ENCODE measurements at places on chromosomes 5 and 9. TPM values are rescaled to one million over a fixed set of nuclear protein-coding genes. Genes with fewer than 3 reads are reported as not detected.
A peak's percentile ranks its signal among the peaks of the same experiment; 100 is the strongest.

Gene FOXD4L4
- 0.12 TPM for polyA plus RNA-seq

Gene SUSD3
- polyA plus RNA-seq: 11.4 TPM

Gene SLC6A7
- polyA plus RNA-seq: 0.11 TPM

Gene NR6A1
- polyA plus RNA-seq: 1.1 TPM

GRCh38 chr9:6764523-6764922 is 6.8 kb downstream of the KDM4C start:
- no peak for DNase-seq

DNA sequence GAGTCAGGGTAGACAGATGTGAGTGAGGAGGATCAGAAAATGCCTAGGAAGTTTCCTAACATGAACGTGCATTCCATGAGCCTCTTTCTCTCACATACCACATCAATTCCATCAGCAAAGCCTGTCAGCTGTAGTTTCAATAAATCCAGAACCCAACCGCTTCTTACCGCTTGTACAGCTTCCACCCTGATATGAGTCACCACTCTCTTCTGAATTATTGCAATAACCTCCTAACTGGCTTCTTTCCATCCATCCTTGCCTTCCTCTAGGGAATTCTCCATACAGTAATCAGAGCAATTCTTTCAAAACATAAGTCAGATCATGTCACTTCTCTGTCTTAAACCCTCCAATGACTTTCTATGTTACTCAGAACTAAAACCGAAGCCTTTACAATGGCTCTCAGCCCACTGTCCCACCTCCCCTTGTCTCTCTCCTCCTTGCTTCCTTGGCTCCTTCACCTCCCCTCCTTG is 8.1 kb upstream of the RAD23B start:
- DNase-seq: no peak

DNA sequence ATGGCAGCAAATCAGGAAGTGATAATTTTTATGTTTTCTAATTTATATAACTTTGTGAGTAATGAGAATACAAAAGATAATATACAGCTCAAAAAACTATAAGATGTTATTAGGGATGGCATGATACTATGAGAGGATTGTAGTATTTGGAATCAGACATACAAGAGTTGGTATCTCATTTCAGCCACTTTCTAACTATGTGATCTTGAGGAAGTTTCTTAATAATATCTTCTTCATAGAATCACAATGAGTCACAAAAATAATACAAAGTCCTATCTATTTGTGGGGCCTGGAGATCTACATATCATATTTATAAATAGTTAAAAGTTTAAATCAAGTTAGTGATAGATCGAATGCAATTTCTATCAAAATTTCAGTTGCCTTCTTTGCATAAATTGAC is 23.7 kb upstream of the TMED7 start:
- DNase-seq: no peak

DNA sequence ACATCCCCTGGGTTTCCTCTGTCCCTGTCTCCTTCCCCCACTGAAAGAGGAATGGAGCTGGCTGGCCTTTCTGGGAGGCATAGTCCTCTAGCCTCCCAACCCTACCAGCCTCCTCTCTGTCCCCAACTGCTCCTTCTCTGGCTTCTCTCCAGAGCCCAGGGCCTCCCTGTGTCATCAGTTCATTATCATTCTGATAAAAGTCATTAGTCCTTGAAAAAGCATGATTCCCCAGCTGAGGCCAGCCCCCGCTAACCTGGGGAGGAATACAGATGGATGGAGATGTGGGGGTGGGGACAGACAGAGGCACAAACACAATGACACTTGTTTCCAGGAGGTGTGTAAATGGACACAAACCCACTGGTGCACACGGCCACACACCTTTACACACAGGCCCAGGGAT is 73.6 kb upstream of the HSPA9 start:
- no peak for DNase-seq

DNA sequence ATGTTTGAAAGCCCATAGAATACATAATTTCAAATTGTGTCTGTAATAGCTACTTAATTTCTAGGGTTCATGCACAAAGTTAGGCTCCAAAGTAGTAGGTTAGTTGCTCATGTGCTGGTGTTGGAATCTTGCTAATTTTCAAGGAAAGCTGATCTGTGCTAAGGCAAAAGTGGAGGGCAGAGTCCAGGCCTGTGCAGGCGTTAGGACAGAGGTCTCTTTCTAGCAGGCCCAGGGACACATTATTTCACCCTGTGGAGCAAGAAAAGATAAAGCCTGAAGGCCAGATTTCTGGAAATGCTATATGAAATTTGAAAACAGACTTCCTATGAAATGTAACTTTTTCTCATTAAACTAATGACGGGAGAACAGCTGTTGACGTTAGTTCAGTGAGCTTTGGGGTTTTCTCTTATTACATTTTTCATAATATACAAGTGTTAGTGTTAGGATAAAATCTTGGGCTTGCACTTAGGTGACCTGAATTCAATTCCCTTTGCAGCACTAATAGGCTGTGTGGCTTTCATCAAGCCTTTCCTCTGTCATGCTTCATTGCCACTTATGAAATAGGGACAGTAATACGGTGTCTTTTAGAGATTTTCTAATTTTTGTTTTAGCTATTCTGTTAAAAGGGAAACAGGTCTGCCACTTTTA is 196.7 kb upstream of the HAPLN1 start:
- DNase-seq: no peak

GRCh38 chr9:79673614-79674013 is 101.8 kb downstream of the TLE4 start:
- DNase-seq: no peak

GRCh38 chr9:126805554-126806262 is 868 bp downstream of the ZBTB43 start:
- no peak for DNase-seq

DNA sequence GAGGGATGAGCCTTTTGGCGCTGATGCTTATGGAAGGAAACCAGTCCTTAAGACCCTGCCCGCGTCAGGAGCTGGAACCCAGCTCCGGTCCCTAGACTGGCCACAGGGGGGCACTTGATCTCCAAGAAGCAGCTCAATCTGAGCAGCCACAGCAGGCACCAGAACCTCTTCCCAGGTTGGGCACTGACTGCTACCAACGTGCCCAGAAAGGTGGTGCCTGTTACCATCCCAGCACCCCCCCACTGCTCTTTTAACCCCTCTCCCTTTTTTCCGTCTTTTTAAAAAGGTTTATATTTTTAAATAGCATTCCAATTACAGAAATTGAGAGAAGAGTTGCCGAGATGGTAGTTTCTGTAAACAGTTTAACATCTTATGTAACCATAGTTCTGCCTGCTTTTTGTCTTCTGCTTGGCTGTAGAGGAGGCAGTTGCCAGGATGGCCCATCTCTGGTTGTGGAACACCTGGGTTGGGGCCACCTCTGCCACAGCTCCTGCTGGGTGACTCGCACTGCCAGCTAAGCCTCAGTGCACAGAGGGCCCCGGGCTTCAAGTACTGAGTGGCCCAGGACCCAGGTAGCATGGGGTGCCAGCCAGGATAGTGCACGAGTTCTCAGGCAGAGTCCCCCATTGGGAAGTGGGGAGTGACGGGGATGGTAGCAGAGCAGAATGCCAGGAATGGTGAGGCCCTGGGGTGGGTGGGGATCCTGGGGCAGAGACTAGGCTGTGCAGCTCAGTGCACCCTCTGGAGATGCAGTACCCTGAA is 62.8 kb downstream of the PFDN1 start:
- DNase-seq: peak; percentile 38

GRCh38 chr5:89241186-89241585 is 358.2 kb upstream of the MEF2C start:
- no peak for DNase-seq

- DNase-seq: no peak
Measured at GRCh38 chr9:113471143-113471542, 7.6 kb downstream of the RGS3 start.

DNA sequence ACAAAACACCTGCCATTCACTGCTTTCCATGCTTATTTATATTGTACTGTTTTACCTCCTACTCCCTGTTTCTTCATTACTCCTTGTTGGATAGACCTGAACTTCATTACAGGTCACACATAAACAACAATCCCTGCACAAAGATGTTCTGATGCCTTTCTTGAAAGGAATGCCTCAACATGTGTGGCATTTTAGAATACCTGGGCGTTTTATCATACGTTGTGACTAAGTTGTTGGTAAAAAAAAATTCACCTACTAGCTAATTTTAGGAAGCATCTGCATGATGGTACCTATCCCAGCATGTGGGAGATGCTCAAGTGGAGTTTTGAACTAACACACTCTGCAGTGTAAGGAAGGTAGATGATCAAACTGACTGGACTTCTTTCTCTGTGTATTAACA is 604.1 kb downstream of the TAF11L14 start:
- no peak for DNase-seq

DNA sequence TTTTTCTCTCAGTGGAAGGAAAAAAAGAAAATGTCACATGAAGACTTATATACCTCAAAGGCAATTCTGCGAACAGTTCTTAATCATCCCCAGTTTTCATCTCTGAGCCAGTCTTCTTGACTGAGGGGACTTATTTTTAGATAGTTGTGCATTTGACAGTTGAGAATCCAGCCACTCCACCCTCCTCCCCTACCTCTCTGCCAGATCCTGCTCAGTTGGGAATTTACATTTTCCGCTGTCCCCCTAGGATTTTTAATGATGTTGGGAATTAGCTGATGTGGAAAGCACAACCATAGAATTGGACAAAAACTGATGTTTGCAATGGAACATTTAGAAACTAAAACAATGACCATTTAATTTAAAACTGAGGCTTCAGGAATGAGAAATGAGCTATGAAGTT is 194.3 kb upstream of the PIK3R1 start:
- DNase-seq: no peak

GRCh38 chr5:102792705-102793104 is 37.6 kb downstream of the PAM start:
- no peak for DNase-seq

DNA sequence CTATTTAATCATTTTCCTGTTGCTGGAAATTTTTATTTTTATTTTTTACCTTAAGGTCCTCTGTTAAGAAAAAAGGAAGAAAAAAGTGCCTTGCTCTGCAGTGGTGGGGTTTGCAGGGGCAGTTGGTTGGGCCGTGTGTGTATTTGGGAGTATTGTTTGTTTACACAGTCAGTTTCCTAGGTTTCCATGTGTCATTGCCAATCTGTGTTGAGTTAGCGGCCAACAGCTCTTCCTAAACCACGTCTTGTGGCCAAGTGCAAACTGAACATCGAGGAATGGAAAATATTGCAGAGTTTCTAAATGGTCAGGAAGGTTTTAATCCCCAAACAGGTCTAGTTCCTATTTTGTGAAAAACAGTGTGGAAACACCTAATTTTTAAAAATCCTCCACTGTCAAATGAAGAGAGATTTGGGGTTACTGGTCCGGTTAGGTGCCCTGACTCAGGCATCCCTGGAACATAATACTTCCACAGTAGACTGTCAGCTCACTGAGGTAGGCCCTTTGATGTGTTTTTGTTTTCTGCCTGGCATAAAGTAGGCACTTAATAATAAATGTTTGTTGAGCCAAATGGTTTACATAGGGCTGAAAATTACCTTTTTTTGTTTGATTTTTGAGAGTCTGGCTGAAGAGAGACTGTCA is 37.0 kb downstream of the MAMDC2 start:
- DNase-seq: no peak

GRCh38 chr5:155021842-155022241 is 8.3 kb downstream of the KIF4B start:
- no peak for DNase-seq

DNA sequence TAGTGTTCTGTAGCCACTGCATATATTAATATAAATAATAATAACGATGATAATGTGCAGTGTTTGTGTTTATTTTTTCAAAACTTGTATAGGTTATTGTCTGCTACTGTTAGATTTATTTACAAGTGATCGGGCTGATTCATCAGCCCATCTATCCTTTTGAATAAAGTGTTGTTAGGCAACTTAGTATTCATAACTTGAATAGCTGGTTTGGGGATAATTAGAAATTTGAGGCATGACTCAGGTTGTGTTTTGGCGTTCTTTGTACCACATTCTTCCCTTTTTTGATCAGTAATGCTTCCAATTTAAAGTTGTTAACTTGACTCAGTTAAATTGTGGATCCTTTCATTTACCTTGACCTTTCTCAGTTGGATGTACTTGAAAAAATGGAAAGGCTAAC is 69.7 kb downstream of the FOCAD start:
- no peak for DNase-seq

All from renal cortex interstitium (tissue), 15 donors.